Heart left ventricle (tissue), 16 donors: ENCODE measurements at places on chromosomes 4 and X. TPM values are rescaled to one million over a fixed set of nuclear protein-coding genes. Genes with fewer than 3 reads are reported as not detected.

- peaks cover 3% of the 10 kb centered on the region for H3K4me1 ChIP-seq
- H3K27ac ChIP-seq, result no peak overlapping the region
- H3K27me3 ChIP-seq, result no peaks in the 10 kb centered on the region
- no peaks in the 10 kb centered on the region for H3K36me3 ChIP-seq
- no peak for DNase-seq
Measured at GRCh38 chr4:22414833-22415232, 101.0 kb downstream of the ADGRA3 start.

GRCh38 chrX:46573892-46574773, 568 bp downstream of the CHST7 start:
- H3K27me3 ChIP-seq, result no peaks in the 10 kb centered on the region
- H3K27ac ChIP-seq, result peak overlapping the region; percentile 75
- peak; percentile 49 for DNase-seq

Gene YY2
- polyA plus RNA-seq, result 0.65 TPM

DNA sequence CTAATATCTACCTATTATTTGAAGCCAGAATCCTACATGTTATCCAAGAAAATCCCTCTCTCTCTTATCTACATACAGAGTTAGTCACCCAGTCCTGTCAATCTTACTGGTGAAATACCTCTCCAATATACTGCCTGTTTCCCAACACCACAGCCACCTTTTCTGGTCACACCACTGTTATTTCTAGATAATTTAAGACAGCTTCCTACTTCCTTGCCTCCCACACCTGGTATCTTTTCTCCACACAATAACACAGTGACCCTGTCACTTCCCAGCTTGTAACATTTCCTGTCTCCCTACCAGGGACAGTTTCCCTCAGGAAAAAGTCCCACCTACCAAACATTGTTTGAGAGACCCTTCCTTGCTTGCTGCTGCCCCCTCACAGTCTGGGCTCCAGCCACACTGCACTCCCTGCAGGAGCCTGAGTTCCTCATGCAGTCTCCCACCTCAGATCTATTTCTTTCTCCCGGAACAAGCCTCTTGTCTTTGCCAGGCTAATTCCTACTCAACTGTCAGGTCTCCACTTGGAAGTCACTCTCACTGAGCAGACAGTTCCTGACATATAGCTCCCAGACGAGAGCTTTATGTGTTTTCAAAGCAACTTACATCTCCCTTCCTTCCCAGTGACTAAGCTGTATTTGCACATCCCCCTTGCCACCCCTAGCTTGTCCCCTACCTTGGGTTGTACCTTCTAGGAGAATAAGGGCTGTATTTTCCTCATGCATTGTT, 73.6 kb upstream of the QRFPR start:
- no peak overlapping the region for H3K27ac ChIP-seq
- no peaks in the 10 kb centered on the region for H3K4me1 ChIP-seq
- H3K36me3 ChIP-seq, result no peaks in the 10 kb centered on the region
- H3K4me3 ChIP-seq, result no peak overlapping the region

DNA sequence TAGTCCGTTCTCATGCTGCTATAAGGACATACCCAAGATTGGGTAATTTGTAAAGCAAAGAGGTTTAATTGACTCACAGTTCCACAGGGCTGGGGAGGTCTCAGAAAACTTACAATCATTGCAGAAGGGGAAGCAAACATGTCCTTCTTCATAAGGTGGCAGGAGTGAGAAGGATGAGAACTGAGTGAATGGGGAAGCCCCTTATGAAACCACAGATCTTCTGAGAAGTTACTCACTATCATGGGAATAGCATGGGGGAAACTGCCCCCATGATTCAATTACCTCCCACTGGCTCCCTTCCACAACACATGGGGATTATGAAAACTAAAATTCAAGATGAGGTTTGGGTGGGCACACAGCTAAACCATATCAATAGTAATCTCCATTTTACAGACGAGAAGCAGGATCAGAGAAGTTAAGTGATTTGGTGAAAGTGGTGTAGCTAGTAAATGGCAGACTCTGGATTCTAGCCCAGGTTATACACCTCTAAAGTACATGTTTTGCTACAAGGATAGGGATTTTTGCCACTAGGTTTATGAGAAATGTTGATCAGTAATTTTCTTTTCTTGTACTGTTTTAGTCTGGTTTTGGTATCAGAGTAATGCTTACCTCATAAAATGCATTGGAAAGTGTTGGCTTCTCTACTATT, 47.3 kb upstream of the C1GALT1C1 start:
- no peaks in the 10 kb centered on the region for H3K4me1 ChIP-seq
- no peaks in the 10 kb centered on the region for H3K27me3 ChIP-seq
- H3K4me3 ChIP-seq, result no peak overlapping the region
- no peak for DNase-seq

- no peak overlapping the region for H3K27ac ChIP-seq
- H3K4me1 ChIP-seq, result no peaks in the 10 kb centered on the region
- H3K36me3 ChIP-seq, result no peaks in the 10 kb centered on the region
Measured at GRCh38 chrX:12249997-12250396, 111.7 kb downstream of the FRMPD4 start.

Gene MSANTD1
- polyA plus RNA-seq, result 0.33 TPM

Gene BEX1
- 4.0 TPM for polyA plus RNA-seq
